Cerebellum (tissue), 4 donors: ENCODE measurements at places on chromosomes 12 and 14.

DNA sequence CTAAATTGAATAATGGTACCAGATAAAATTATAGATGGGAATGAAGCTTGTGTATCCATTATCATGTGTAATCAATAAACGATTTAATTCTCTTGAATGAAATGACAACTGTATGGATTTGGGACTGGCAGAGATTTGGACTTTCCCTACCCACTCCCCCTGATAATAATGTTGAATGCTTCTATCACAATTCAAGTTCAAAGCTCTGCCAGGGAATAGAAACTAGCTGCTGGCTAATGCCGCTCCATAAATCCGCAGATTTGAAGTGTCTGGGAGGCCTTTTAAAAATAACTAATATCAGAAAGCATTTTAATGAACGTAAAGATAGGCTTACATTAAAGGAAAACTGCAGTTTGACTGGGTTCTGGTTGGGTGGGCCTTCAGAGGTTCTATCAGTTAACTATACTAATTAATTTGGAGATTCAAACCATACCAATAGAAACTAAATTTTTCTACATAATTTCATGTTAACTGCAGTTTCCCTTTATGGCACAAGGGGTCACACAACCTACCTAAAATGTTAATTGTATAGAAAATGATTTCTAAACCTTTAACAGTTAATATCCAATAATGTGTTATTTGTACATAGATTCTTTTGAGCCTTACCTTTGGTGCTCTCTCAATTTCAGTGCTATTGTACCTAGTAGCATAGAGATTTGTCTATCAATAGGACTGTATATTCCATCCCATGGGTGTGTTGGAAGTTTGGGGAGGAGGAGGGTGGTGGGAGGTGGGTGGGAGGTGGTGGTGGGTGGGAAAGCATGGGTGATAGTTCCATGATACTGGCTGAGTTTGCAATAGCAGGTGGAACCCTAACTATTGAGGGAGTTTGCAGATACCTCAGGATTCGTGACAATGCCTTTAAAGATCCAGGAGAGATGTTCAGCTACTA is 4.9 kb downstream of the HNRNPA1 start:
- DNase-seq = no peak

DNA sequence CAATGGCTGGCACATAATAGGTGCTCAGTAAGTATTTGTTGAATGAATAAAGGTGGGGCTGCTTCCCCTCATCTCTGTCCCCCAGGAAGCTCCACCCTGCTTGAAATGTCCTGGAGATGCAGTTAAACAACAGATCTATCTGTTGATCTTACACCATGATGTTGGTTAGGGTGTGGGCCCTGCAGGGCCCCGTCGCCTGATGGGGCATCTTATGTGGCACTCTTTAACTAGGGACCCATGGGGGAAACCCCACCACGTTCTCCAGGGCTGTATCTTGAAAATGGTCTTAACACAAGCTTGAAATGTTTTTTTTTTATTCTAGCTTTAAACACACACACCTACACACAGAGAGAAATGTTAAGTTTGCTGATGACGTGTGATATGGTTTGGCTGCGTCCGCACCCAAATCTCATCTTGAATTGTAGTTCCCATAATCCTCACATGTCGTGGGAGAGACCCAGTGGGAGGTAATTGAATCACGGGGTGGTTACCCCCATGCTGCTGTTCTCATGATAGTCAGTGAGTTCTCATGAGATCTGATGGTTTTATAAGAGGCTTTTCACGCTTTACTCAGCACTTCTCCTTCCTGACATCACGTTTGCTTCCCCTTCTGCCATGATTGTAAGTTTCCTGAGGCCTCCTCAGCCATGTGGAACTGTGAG is 741.7 kb downstream of the VRK1 start:
- no peak for DNase-seq

- no peak for DNase-seq
Measured at GRCh38 chr14:75579338-75579864, 981 bp downstream of the FLVCR2 start.

- no peak for DNase-seq
Measured at GRCh38 chr12:21416511-21417121, 20.8 kb upstream of the PYROXD1 start.

DNA sequence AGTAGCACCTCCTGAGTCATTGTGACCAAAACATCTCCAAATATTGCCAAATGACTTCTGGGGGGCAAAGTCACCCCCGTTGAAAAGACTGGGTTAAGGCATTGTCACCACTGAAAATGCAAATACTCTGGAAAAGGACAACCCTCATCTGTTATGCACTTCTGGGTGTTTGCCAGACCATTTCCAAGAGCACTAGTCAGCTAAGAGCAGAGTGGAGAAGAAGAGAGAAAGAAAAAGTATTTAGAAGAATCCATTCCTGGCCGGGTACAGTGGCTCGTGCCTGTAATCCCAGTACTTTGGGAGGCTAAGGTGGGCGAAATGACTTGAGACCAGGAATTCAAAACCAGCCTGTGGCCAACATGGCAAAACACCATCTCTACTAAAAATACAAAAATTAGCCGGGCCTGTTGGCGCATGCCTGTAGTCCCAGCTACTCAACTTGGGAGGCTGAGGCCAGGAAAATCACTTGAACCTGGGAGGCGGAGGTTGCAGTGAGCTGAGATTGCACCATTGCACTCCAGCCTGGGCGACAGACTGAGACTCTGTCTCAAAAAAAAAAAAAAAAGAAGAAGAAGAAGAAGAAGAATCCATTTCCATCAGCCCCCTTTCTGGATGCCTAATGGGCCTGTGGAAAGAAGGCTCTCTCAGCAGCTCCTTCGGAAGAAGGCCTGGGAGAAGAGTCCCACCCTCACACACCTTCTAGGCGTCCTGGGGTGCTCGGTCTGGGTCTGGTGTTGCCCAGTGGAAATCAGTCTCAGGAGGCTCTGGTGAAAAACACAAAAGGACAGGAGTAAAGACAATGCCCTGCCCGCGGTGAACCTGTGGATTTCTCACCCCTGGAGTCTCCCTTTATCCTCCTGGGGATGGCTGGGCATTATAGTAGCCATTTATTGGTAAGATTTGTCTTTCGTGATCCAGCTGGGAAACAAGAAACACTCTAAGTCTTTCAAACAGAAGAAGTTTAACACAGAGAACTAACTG is 3.5 kb upstream of the LTBR start:
- no peak for DNase-seq

- DNase-seq = no peak
Measured at GRCh38 chr14:91609161-91609560, 99.1 kb upstream of the PPP4R3A start.

- no peak for DNase-seq
Measured at GRCh38 chr14:32706721-32707519, 231.8 kb upstream of the NPAS3 start.

DNA sequence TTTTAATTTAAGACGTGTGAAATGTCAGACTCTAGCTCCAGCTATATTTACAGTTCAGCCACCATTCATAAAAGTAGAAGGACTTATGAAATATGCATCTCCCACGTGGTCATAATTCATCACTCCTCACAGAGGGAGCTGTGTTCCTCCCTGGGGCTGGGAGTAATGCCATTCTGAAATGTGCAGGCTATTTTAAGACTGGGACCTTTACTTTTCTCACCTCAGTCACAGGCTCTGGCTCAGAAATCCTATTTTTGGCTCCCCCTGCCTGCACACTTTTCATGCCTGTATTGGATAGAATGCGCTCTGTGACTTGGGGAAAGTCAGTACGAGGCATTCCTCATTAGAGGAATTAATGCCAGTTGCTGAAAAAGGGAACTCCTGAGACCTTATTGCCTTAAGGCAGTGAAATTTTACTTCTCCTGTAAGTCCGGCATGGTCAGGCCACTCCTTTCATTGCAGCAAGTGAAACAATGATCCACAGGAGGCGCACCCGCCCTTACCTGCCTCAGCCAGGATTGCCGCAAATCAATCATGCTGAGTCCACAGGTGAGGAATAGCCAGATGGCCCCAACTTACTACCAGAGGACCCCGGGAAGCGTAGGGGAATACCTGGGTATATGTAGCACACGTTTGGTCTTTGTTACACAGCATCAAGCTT is 1133.2 kb upstream of the TMEM132C start:
- peak; percentile 65 for DNase-seq
